CD4-positive, alpha-beta T cell treated with Interleukin-15 for 4 hours (primary cell): ENCODE measurements at places on chromosomes 1 and 21.

GRCh38 chr1:78633209-78633608 lies 13.0 kb downstream of the IFI44L start:
- DNase-seq: no peak

DNA sequence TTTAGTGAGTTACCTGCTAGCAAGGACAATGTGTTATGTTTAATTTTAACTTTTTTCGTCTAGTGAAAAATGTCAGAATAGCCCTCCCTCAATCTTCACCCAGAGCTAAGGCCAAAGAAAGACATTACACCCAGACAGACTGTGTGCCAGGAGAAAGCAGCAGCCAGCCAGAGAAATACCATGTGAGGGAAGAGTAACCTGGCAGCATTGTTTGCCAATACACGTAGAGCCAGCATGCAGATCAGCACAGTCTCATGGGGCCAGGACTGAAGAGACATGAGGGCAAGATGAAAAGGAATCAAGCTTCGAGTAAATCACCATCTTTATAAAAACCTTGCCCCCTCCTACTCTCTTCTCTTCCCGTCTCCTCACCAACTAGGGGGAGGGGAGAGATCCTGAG lies 88.5 kb upstream of the ADAR start:
- DNase-seq: no peak

- DNase-seq: no peak
Measured at GRCh38 chr1:165915480-165915879, 88.1 kb downstream of the UCK2 start.

DNA sequence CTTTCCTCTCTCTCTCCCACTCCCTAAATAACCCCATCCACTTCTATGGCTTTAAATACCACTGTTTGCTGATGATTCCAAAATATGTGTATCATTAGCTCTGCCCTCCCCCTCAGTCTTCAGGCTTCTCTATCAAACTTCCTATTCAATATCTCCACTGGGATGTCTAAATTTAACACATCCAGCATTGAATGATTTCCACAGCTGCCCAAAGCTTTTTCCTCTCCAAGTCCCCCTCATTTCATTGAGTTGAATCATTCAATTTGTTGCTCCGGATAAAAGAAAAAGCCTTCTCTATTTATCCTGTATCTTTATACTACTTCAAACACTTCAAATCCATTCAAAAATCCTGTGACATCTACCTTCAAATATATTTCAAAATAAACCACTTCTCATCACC lies 225.0 kb downstream of the SEC16B start:
- DNase-seq: no peak

GRCh38 chr21:34228792-34229191 lies 135.0 kb upstream of the KCNE2 start:
- DNase-seq: no peak

- no peak for DNase-seq
Measured at GRCh38 chr1:84103197-84103992, 40.7 kb upstream of the PRKACB start.
